Epithelial cell of proximal tubule (primary cell): ENCODE measurements at places on chromosomes 12 and 14. TPM values are rescaled to one million over a fixed set of nuclear protein-coding genes. Genes with fewer than 3 reads are reported as not detected.

Gene CD27
- not detected in 2 replicates for total RNA-seq

- DNase-seq = no peak
Observed at GRCh38 chr14:63460680-63461369, 82.4 kb downstream of the PPP2R5E start.

DNA sequence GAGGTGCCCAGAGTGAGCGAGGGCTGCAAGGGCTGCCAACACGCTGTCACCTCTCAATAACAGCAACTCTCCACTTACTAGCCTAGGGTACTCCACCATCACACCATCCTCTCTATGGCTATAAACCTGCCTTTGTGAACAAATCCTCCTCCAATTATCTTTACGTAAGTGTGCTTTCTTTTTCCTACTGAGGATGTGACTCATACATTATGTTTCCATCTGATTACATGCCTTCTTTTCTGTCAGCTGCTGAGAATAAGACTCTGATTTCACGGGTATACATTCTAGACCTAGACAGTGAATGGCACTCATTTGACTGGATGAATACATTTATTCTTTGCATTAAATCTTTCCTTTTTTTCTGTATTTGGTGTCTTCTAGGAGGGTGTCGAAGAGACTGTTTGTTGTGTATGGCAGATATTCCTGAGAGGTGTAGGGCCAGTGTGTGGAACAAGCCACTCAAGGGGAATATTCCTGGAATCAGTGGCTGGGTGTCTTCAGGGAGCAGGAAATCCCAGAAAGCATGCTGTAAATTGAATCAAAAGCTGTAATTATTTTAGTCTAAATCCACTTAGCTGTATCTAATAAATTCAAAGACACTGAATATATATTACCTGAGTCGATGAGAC lies 327.3 kb upstream of the TMTC1 start:
- no peak for DNase-seq

DNA sequence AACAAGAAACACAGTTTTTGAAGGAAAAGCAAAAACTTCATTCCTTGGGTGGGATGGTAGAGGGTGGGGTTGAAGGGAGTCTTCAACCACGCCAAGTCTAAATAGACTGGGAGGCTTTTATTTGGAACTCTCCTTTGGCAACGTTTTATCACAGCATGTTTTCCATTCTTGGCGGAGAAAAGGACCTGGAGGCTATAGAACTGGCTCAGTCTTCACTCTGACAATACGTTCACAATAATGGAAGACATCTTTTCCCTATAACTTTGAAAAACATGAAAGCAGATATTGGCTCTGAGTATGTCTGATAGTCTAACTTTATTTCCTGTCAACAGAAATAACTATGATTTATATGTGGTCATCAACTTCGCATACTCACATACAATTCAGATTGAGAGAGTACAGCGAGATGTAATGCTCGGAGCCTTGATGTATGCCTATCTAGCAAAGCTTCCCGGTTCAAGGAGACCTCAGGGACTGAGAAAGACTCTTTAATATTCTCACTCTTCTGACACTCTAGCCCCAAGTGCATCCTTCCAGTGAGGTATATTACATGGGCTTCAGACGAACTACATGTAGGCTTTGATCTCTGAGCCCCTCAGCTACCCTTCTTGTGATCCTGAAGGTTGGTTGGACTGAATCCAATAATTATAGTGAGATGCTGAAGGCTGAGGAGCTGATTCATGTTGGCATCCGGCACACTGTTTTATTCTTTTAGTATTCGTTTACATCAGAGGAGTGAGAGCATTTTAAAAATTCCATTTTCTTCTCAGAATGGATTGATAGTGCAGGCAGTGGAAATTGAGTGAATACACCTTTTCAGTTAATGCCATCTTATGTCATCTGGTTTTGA lies 14.0 kb downstream of the TMEM30B start:
- no peak for DNase-seq
